ENCODE measurements at places on chromosomes 3 and 15. TPM values are rescaled to one million over a fixed set of nuclear protein-coding genes. Genes with fewer than 3 reads are reported as not detected.

GRCh38 chr3:144107923-144108322 is 136.3 kb downstream of the DIPK2A start:
- no peak for DNase-seq

GRCh38 chr15:43515741-43516140 is 1.7 kb upstream of the MAP1A start:
- DNase-seq, result no peak

RTP4 gene
- 0.72 TPM for total RNA-seq

GPR15 gene
- not detected for total RNA-seq

TNFAIP8L3 gene
- 6.3 TPM for total RNA-seq

Data from umbilical cord (tissue), 2 donors.